ENCODE measurements at places on chromosomes 6 and 20. TPM values are rescaled to one million over a fixed set of nuclear protein-coding genes. Genes with fewer than 3 reads are reported as not detected.
A peak's percentile ranks its signal among the peaks of the same experiment; 100 is the strongest.

DNA sequence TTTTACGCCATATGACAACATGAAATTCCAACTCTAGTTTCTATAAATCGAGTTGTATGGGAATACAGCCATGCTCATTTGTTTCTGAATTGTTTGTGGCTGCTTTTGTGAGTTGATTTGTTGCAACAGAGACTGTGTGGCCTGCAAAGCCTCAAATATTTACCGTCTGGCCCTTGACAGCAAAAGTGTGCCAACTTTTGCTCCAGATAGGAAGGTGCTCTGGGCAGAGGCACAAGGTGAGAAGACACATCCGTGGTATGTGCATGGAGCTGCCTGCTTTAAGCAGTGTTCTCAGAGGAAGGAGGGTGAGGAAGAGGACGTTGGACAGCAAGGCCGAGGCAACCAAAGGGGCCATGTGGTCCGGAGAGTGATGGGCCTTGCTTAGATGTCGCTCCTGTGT lies 57.4 kb downstream of the IYD start:
- H3K4me3 ChIP-seq: no peak overlapping the region
- no peaks in the 10 kb centered on the region for H3K4me1 ChIP-seq
- no peak for DNase-seq
- no peaks in the 10 kb centered on the region for H3K36me3 ChIP-seq

Gene ADGRB3
- total RNA-seq: not detected

DNA sequence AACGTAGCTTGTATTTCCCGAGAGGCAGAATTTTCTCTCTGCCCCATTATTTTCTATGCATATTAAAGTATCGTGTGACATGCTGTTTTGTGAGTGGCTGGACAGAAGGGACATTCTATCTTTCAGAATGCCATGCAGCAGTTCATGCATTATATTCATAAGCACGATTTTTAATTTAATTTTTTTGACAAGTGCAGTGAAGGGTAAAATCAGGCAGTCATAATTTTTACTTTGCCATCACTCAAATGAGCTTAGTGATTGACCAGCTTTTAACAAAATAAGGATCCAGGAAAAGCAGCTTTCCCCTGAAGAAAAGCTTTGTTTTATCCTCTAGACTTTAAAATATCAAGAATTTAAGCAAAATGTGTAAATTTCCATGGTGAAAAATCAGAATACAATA lies 673.3 kb downstream of the KIF16B start:
- peaks cover 11% of the 10 kb centered on the region for H3K4me1 ChIP-seq
- no peaks in the 10 kb centered on the region for H3K27me3 ChIP-seq
- no peaks in the 10 kb centered on the region for H3K36me3 ChIP-seq

GRCh38 chr6:112649853-112650252 lies 302.7 kb downstream of the RFPL4B start:
- no peaks in the 10 kb centered on the region for H3K4me1 ChIP-seq
- H3K4me3 ChIP-seq: no peak overlapping the region
- H3K27ac ChIP-seq: no peak overlapping the region
- DNase-seq: no peak

GRCh38 chr20:32651537-32651936 lies 22.2 kb downstream of the C20orf203 start:
- H3K27me3 ChIP-seq: no peaks in the 10 kb centered on the region
- H3K36me3 ChIP-seq: no peaks in the 10 kb centered on the region
- DNase-seq: no peak
- peaks cover 12% of the 10 kb centered on the region for H3K4me1 ChIP-seq
- no peak overlapping the region for H3K27ac ChIP-seq

Gene HEY2
- not detected for total RNA-seq

Gene LINC00237
- not detected for total RNA-seq

Gene EYA2
- total RNA-seq: not detected

DNA sequence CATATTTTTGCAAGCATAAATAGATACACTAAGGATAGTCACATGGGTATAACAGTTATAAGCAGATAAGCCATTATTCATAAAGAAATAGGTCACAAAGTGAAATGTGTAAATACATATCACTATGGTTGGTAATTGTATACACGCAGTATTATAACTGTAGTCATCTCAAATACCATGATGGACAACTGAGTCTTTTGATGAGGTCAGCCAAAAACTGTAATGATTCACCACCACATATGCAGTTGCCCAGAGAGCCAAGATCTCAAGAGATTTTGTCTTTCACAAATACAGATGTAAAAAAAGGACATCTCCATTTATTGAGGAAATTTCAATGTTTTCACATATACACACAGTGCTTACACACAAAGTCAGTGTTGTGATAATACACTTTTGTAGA lies 28.3 kb downstream of the ZNF292 start:
- peaks cover 78% of the 10 kb centered on the region for H3K4me1 ChIP-seq
- H3K27me3 ChIP-seq: no peaks in the 10 kb centered on the region
- H3K4me3 ChIP-seq: no peak overlapping the region
- no peak for DNase-seq
- peaks cover 44% of the 10 kb centered on the region for H3K36me3 ChIP-seq

DNA sequence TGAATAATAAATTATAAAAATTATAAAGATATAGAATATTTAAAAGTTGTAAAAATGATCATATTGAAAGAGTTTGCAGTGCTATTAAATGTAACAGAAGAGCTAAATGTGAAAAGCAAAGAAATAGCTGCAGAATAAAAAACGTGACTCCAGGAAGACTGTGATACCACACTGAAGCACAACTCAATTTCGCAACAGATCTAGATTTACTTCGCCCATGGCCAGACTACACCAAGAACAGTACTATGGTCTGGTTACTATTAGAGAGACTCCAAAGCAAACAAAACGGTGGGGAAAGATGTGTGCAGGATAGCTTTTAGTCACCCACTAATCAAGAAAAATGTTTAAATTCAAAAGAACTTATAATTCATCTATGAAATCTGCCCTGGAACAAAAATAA lies 1.9 kb downstream of the CHD6 start:
- no peaks in the 10 kb centered on the region for H3K36me3 ChIP-seq
- H3K4me3 ChIP-seq: peak overlapping the region; percentile 74
- no peaks in the 10 kb centered on the region for H3K27me3 ChIP-seq
- DNase-seq: no peak
- H3K27ac ChIP-seq: no peak overlapping the region

DNA sequence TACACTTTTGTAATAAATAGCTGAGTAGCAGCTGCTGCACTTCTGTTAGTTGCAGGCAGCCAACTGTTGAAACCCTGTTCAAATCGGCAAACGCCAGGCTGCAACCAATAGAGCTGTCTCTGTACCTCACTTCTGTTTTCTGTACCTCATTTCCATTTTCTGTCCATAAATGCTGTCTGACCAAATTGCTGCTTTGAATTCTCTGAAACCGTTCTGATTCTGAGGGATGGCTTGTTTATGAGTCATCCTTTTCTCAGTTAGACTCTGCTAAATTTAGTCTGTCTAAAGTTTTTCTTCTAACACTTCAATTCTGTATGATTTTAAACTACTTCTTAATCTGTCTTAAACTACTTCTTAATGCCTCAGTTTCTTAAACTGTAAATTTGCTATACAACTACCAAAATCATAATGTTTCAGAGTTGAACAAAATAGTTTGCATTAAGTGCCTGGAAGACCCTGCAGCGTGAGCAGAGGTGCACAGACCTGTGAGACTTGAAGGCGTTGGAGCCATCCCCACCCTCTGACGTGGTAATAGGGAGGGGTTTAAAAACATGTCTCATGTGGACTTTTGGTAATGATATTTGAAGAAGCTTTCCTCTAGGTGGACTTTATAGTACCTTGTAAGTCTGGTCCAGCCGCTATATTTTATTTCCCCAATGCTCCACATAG lies 9.6 kb downstream of the BTNL2 start:
- no peaks in the 10 kb centered on the region for H3K36me3 ChIP-seq
- H3K4me1 ChIP-seq: peaks cover 3% of the 10 kb centered on the region
- no peak for DNase-seq
- H3K27me3 ChIP-seq: peaks cover 11% of the 10 kb centered on the region
- H3K4me3 ChIP-seq: no peak overlapping the region
- no peak overlapping the region for H3K27ac ChIP-seq

- DNase-seq: no peak
- H3K36me3 ChIP-seq: no peaks in the 10 kb centered on the region
- no peak overlapping the region for H3K4me3 ChIP-seq
- H3K4me1 ChIP-seq: peaks cover 13% of the 10 kb centered on the region
- no peak overlapping the region for H3K27ac ChIP-seq
These were observed 10.3 kb upstream of the LPIN3 start for GRCh38 chr20:41330343-41330720.

Gene GDAP1L1
- total RNA-seq: 0.89 TPM

Gene PPIL6
- not detected for total RNA-seq

DNA sequence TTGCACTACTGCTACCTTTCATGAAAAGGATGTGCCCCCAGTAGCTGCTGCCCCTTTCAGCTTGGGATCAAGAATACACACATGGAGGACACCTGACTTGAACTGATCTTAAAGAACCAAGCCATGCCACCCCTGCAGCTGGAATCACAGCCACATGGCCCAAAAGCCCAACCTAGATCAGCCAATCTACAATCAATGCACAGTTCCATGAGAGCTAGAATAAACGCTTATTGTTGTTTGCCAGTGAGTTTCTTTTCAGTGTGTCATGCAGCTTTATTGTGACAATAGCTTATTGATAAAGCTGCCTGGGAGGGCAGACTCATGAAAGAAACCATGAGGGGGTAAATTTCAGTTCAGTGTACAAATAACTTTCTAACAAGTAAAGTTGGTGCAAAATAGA lies 397.7 kb downstream of the PTPRT start:
- H3K4me1 ChIP-seq: no peaks in the 10 kb centered on the region
- no peak overlapping the region for H3K27ac ChIP-seq
- H3K36me3 ChIP-seq: no peaks in the 10 kb centered on the region
- DNase-seq: no peak
- H3K27me3 ChIP-seq: peaks cover 2% of the 10 kb centered on the region

Gene PLA2G7
- not detected for total RNA-seq

Gene SDC4
- total RNA-seq: 31.0 TPM

Gene SRMS
- not detected for total RNA-seq

Gene NEU1
- total RNA-seq: 11.8 TPM

DNA sequence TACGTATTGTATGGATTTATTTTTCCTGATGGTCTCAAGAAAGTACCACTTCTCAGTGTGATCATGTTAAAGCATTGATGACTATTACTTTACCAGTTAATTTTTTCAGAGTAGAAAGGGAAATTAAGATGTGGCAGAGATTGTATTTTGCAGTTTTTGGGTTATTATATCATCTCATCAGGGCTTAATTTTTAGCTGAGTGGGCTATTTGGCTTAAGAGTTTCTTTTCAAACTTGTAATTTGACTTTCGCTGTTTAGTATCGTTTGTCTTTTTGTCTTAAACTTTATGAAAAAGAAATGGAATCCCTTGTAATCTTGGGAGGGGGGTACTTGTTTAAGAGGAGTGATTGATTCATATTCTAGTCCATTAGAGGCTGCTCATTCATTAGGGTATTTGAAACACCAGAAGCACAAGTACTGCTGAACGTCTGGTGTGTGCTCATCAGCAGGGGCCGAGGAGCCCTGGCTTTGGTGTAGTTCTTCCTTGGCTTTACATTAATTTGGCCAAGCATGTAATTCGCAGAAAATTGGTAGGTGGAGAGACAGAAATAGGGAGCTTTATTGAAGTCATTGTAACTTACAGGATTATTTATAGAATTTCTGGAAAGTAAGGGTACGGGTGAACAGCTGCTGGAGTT lies 112.4 kb downstream of the TIAM2 start:
- H3K36me3 ChIP-seq: no peaks in the 10 kb centered on the region
- H3K4me1 ChIP-seq: peaks cover 35% of the 10 kb centered on the region
- peak overlapping the region; percentile 66 for H3K4me3 ChIP-seq

GRCh38 chr6:108203189-108204112 lies 37.6 kb downstream of the NR2E1 start:
- no peak overlapping the region for H3K4me3 ChIP-seq
- no peaks in the 10 kb centered on the region for H3K4me1 ChIP-seq
- H3K27ac ChIP-seq: no peak overlapping the region
- no peaks in the 10 kb centered on the region for H3K27me3 ChIP-seq

DNA sequence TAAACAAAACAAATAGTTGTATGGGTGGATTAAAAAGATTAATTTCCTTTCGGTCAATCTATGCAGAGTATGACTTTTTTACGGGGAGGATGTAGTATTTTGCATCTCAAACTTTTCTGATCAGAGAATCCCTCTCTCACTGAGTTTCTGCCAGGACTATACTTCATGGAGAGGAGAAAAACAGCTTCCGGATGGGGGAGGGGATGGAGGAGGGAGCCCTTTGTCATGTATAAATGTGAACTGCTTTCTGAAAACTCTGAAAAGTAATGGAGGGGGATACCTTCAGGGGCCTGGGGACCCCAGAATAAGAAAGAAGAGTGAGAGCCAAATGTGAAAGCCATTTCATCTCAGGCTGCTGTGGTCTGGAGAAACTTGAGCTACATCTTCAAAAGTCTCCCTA lies 173.1 kb upstream of the KCNK16 start:
- H3K36me3 ChIP-seq: no peaks in the 10 kb centered on the region
- DNase-seq: no peak
- H3K4me3 ChIP-seq: no peak overlapping the region
- no peak overlapping the region for H3K27ac ChIP-seq

- no peaks in the 10 kb centered on the region for H3K36me3 ChIP-seq
- no peak overlapping the region for H3K27ac ChIP-seq
- no peaks in the 10 kb centered on the region for H3K27me3 ChIP-seq
- H3K4me1 ChIP-seq: no peaks in the 10 kb centered on the region
- DNase-seq: no peak
- H3K4me3 ChIP-seq: no peak overlapping the region
These were observed 76.2 kb upstream of the RPS6KA2 start for GRCh38 chr6:166703149-166703710.

- H3K36me3 ChIP-seq: no peaks in the 10 kb centered on the region
- no peak for DNase-seq
- H3K4me1 ChIP-seq: no peaks in the 10 kb centered on the region
- peaks cover 2% of the 10 kb centered on the region for H3K27me3 ChIP-seq
- no peak overlapping the region for H3K27ac ChIP-seq
- no peak overlapping the region for H3K4me3 ChIP-seq
These were observed 1286.0 kb upstream of the GJE1 start for GRCh38 chr6:140846503-140847261.

Gene DPPA5
- not detected for total RNA-seq

Measured in activated CD4-positive, alpha-beta T cell treated with anti-CD3 and anti-CD28 coated beads for 36 hours (primary cell).